ENCODE measurements at places on chromosomes 2 and 18.

DNA sequence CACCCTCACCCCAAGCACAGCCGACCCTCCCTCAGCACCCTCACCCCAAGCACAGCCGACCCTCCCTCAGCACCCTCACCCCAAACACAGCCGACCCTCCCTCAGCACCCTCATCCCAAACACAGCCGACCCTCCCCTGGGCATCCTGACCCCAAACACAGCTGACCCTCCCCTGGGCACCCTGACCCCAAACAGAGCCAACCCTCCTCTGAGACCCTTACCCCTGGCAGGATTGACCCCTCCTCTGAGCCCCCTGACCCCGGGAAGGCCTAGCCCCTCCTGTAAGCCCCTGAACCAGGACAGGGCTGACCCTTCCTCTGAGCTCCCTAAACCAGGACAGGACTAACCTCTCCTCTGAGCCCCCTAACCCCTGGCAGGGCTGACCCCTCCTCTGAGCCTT is 84.4 kb upstream of the RAB6C start:
- no peak for DNase-seq

DNA sequence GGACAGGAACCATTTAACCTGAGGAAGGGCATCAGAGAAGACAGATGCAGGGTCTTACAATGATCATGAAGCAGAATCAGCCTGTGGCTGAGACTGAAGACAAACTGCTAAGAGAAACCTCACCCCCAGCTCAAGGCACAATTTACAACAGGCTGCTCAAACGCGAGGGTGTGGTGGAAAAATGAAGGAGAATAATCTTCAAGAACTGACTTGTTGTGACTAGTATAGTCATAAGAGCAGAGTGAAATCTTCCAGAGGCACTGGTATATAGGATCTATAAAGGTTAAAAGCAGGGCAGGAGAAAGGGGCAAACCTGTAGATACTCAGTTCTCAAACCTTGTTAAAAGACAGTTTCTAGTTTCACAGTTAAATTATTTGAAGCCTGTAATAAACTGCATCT is 1155.8 kb upstream of the TMEFF2 start:
- no peak for DNase-seq

DNA sequence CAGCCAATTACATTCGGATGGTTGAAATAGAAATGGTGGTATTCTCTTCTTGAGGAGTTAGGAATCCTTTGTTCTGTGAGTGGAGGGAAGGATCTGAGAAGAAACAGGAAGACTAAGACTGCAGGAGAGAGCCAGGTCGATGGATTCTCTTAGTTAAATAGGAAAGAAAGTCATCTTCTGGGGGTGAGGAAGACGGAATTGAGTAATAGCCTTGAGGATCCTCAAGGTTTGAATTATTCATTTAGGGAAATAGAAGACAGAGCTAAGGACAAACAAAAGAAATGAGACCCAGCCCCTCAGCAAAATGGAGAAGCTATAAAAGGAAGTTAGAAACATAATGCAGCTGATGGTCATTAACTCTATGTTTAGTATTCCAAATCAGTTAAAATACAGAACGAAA is 1.8 kb downstream of the LAPTM4A start:
- no peak for DNase-seq

- no peak for DNase-seq
Measured at GRCh38 chr2:64212801-64213321, 68.6 kb upstream of the PELI1 start.

DNA sequence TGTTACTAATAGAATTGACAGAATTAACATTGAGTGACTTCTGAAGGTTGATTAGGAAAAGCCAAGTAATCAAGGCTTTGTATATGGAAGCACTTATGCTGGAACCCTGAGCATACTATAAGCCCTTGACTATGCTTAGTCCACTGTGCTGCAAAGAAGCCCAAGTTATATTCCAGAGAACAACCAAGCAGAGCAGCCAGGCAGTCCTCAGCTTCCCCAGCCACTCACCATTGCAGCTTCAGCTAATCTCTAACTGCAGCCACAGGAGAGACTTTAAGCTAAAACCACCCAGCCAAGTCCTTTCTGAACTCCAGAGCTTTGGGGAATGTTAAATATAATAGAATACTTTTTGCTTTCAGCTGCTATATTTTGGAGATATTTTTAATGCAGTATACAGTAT is 164.4 kb upstream of the VWC2L start:
- DNase-seq, result no peak

DNA sequence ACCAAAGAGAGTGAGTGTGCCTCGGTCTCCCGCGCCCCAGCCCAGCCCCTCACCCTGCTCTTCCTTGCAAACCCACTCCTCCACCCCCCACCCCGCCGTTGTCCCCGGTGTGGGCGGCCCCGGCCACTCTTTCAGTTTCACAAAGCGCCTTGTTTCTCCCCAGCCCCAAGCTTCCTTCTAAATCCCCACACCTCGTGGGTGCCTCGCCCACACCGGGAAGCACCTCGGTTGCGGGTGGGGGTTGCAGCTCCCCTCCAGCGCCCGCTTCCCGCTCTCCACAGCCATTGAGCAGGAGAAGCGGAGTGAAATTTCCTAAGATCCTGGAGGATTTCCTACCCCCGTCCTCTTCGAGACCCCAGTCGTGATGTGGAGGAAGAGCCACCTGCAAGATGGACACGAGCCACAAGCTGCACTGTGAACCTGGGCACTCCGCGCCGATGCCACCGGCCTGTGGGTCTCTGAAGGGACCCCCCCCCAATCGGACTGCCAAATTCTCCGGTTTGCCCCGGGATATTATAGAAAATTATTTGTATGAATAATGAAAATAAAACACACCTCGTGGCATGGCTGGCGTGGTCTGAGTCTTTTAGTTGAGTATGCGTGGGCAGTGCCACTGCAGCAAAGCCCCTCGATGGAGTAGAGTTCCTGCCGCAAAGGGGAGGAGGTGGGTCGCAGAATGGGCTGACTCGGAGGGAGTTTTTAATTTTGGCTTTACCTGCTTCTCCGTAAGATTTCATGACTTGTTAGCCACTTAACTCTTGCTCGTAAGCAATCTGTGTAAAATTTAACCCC is 848 bp downstream of the TMSB10 start:
- no peak for DNase-seq

- DNase-seq, result no peak
Measured at GRCh38 chr18:38900445-38900844, 1334.8 kb upstream of the CELF4 start.

- no peak for DNase-seq
Measured at GRCh38 chr2:16638946-16639345, 26.7 kb downstream of the CYRIA start.

DNA sequence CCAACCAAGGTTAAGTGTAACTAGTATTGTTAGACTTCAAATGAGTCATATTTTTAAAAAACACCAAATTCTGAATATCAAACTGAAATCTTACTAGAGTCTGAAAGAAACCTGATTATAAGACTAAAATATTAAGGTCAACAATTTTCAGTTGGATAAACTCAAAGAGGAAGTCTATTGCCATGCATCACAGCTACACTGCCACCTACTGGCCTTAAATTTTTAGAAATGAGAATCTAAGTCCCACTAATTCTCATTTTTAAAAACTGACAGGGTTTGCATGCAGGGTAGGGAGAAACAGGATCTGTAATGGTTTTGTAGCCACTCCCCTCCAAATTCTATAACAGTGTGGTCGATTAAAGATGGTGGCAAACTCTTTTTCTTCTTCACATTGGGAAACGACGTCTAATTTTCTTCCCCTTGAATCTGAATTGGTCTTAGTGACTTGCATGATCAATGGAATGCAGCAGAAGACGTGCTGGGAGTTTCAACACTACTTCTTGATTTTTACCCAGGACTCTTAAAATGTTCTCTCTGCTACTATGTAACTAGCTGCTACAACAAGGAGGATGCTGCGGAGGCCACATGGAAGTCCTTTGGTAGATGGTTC is 176.1 kb upstream of the SESTD1 start:
- peak; percentile 55 for DNase-seq

GRCh38 chr18:59033359-59033758 is 106.3 kb upstream of the SEC11C start:
- DNase-seq, result no peak

- DNase-seq, result no peak
Measured at GRCh38 chr2:229731916-229732315, 17.6 kb upstream of the DNER start.

DNA sequence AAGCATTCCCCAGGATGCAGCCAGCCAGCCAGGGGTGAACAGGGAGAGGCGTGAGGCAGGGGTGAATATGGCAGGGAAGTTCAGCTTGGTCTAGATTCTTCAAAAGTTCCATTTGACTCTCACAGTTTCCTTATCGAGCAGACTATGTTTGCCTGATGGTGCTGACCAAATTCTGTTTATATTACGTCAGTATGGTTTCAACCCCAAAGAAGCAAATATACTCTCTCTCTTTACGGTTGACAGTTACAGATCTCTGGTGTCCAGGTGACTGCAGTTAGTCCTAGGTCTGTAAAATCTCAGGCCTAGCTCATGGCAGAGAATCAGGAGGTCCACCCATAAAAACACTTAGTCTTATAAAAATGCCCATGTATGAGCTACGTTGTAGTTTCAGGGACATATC is 38.3 kb upstream of the DNMT3A start:
- DNase-seq, result no peak

DNA sequence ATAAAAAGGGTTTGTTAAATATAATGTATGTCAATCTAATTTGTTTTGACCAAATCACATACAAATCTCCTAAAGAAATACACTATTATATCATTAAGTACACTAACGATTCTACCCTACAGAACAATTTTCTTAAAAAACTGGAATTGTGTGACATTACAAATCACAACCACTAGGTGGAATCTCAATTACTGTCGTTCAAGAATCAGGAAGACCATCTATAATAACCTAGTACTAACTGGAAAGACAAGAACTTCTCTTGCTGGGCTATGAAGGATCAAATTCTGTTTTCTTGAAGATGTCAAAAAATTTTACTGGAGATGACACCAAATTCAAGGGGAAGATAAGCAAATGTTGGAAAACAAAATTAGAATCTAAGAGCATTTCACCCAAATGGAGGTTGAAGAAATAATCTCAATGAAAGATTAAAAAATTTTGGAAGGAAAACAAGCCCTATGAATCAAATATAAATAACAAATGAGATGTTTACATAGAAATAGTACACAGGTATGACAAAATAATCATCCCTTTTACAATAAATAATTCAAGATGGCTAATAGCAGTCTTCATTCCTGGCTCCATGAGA is 110.9 kb downstream of the STK39 start:
- peak; percentile 53 for DNase-seq

- DNase-seq, result no peak
Measured at GRCh38 chr18:37668971-37669747, 103.6 kb upstream of the CELF4 start.

DNA sequence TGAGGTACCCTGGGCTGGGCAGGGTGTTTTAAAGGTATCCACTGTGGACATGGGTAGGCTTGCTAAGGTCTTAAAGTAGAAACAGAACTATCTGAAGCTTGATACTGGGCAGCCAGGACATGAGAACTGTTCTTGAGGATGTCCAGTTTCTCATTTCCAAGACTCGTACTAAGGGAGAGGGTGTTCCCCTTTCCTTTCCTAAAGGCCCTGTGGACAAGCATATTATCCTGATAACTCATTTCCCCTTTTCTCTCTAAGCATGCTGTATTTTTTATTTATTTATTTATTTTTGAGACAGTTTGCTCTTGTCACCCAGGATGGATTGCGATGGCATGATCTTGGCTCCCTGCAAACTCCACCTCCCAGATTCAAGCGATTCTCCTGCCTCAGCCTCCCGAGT is 273.6 kb downstream of the PRKCE start:
- DNase-seq, result no peak

DNA sequence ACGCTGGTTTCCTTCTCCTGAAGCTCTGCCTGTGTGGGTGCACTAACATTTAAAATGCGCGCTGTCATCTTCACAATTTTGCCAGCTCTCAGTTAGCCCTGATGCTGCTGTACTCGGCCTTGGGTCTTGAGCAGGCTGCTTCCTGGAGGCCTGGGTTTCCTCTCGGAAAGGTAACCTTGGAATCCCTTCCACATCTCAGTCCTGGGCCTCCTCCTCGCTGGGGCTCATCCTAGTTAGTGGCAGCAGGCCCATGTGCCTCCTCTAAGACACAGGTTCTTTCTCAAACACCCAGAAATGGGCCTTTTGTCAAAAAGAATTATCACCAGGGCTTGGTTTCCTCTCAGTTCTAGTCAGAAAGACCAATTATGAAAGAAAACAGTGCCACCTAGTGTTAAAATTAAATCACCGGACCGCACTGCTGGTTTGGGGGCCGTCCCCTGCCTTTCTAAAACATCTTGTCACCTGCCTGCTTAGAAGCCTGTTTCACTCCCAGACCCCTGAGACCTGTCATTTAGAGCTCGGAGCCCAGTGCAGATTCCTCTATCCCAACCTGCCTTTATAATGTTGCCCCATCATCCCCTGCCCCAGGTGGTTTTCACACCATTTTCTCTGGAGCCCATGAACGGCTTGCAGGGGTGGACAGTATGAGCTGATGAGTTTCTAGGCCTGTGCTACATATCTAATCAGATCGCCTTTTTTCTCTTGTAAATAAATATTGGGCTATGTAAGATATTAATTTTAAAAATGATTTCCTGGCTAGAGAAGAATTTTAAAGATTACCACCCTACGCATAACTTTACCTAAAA is 42.4 kb downstream of the HK2 start:
- peak; percentile 27 for DNase-seq

All from dermis microvascular lymphatic vessel endothelial cell (primary cell).